ACHN (cell line): ENCODE measurements at places on chromosomes 6 and 20.
A peak's percentile ranks its signal among the peaks of the same experiment; 100 is the strongest.

GRCh38 chr6:39367700-39368099 lies 45.2 kb upstream of the KCNK16 start:
- DNase-seq, result no peak

DNA sequence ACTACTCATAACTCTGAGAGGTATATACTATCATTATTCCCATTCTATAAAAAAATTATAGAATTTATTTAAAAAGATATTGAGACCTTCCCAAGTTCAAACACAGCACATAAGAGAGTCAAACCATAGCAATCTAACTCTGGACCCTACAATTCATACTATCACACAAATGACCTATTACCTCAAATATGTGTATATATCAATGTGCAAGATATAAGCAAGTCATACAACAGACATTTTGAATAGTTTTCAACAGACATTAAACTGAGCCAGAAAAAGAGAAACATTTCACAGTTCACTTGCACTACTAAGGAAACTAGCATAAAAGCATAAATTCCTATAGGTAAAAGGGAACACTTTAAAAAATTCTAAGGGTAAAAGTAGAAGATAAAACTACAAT lies 11.7 kb downstream of the PHIP start:
- no peak for DNase-seq

DNA sequence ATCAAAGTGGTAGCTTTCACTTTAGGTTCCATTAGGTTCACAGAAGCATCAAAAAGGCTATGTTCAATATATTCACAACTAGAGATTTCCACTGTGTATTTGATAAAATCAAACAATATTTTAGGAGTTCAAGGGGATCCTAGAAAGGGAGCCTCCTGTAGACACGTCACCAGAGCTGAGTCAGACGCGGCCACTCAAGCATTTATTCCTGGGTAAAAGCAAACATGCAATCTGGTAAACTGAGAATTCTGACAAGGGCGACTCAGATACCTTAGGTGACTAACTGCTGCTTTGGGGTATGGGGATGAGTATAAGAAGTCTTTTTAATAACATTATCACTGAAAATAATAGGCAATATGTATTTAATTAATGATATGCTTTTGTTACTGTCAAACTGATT lies 118.7 kb upstream of the HMGN3 start:
- DNase-seq, result no peak

GRCh38 chr20:41014561-41015088 lies 14.0 kb upstream of the TOP1 start:
- DNase-seq, result no peak

- no peak for DNase-seq
Observed at GRCh38 chr20:32451682-32452461, 93.7 kb downstream of the ASXL1 start.

DNA sequence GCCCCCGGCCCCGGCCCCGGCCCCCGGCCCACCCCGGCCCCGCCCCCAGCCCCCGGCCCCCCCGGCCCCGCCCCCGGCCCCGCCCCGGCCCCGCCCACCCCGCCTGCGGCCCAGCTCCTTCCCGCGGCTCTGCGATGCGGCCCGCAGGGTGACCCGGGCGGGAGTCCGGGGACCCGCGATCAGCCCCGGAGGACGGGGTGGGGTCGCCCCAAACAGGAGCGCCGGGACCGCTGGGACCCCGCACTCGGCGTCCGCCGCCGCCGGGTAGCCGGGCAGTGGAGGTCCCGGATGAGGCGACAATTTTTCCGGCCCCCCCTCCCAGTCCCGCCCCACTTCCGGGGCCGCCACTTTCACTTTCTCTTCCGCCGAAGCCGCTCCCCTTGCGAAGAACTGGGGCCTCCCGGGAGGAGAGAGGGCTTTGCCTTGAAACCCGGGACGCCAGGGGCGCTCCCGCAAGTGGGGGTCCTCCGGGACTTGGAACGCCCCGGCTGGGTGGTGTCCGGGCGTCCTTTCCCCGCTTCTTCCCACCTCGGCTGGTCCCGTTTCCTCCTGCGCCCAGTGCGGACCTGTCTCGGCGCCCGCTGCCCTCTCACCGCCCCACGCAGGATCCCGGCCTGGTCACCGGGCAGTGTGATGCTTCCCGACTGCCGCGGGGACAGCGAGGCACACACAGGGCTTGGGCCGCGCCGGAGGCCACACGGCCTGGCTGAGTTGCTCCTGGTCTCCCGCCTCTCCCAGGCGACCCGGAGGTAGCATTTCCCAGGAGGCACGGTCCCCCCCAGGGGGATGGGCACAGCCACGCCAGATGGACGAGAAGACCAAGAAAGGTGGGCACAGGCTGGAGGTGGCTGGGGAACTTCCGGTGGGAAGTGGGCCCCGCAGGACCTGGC lies at the start of gene RBCK1:
Gene RBCK1 (plus strand): TSS at position 347 of the 890 bp plus-strand sequence. CDS start 459 bp downstream, at position 806.
- DNase-seq, result peak; percentile 78
